ENCODE measurements at places on chromosomes 3 and 15.
A peak's percentile ranks its signal among the peaks of the same experiment; 100 is the strongest.

GRCh38 chr3:42071904-42072812 is 19.0 kb upstream of the TRAK1 start:
- peaks cover 17% of the 10 kb centered on the region for H3K4me1 ChIP-seq
- peak overlapping the region; percentile 43 for H3K27ac ChIP-seq
- H3K27me3 ChIP-seq: no peaks in the 10 kb centered on the region
- peak overlapping the region; percentile 45 for H3K4me3 ChIP-seq
- H3K36me3 ChIP-seq: no peaks in the 10 kb centered on the region
- no peak for DNase-seq

DNA sequence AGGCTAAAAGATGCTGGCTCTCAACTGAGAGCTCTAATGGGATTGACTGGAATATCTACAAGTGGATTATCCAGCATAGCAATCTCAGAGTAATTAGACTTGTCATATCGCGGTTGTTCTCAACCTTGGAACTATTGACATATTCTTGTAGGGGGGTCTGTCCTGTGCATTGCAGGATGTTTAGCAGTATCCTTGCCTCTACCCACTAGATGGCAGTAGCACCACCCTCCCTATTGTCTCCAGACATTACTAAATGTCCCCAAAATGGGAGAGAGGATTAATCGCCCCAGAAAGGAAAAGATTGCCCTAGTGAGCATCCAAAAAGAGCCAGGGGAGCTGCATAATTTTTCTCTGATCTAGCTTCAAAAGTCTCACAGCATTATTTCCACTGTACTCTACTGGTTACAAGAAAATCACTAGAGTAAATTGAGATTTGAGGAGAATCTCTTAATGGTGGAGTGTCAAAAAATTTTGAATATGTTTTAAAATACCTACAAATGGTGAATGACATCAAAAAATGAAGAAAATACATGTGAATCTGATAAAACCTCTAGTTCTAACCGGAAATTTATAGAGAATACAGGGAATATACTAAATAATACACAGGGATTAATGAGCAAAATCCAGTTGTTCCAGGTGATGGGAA is 388.2 kb upstream of the AGTR1 start:
- H3K27ac ChIP-seq: no peak overlapping the region
- H3K4me3 ChIP-seq: no peak overlapping the region
- no peaks in the 10 kb centered on the region for H3K27me3 ChIP-seq
- H3K4me1 ChIP-seq: no peaks in the 10 kb centered on the region

DNA sequence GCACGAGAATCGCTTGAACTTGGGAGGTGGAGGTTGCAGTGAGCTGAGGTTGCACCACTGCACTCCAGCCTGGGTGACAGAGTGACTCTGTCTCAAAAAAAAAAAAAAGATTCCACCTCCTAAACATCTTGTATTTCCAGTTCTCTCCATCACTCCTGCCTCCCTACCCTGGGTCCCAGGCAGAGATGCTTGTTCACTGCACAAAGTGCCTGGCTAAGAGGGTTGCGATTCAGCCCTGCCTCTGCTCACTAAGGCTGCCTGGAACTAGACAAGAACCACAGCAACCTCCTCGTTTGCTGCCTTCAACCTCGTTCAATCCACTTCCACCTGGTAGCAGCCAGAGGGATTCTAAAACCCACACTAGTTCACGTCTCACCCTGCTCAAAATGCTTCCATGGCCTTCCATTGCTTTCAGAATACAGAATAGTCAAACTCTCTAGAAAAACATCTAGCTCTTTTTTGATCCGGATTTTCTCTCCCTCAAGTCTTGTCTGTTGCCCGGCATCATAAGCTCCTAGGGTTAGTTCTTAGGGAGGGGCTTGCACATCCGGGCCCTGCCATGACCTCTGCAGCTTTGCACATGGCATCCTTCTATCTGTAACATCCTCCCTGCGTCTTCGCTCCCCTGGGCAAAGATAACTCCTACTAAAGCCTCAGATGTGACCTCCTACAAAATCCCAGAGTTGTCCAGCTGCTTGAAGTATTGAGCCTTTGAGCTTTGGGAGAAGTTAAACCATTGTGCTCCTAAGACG is 1.0 kb upstream of the MCM2 start:
- no peak overlapping the region for H3K4me3 ChIP-seq
- H3K27me3 ChIP-seq: no peaks in the 10 kb centered on the region
- peaks cover 6% of the 10 kb centered on the region for H3K4me1 ChIP-seq
- no peak overlapping the region for H3K27ac ChIP-seq

DNA sequence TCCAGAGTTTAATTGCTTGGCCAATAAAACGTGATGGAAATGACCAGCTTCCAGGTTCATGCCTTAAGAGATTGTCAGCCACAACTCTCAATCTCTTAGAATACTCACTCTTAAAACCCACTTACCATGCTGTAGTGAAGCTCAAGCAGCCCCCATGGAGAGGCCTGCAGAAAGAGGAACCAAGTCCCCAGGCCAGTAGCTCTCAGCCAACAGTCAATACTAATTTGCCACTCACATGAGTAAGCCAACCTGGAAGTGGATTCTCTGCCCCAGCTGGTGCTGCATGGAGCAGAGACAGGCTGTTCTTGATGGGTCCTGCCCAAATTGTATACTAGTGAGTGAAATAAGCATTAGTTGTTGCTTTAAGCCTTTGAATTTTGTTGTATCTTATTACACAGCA is 155.9 kb downstream of the OXSM start:
- no peaks in the 10 kb centered on the region for H3K4me1 ChIP-seq
- DNase-seq: no peak
- no peaks in the 10 kb centered on the region for H3K27me3 ChIP-seq
- no peaks in the 10 kb centered on the region for H3K36me3 ChIP-seq
- no peak overlapping the region for H3K4me3 ChIP-seq

GRCh38 chr15:80554560-80554959 is 140.6 kb upstream of the ABHD17C start:
- no peaks in the 10 kb centered on the region for H3K27me3 ChIP-seq
- no peak overlapping the region for H3K4me3 ChIP-seq
- no peaks in the 10 kb centered on the region for H3K36me3 ChIP-seq
- no peak overlapping the region for H3K27ac ChIP-seq
- no peak for DNase-seq

DNA sequence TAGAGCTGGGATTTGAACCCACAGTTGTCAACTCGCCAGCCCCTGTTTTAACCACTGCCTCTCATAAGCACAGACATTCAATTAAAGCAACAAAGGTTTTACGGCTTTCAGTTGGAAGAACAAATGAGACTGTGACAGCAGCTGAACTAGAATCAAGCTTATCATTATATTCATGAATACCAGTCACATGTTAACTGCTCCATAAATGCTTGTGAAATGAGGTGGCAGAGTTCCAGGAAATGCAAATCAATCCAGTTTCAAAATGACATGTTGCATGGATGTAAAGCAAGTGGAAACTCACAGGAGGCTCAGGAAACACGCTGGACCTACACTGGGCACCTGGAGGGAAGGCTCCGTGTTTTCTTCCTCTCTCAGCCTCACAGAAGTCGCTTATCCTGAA is 3.9 kb downstream of the GP5 start:
- no peak for DNase-seq
- H3K4me3 ChIP-seq: no peak overlapping the region
- H3K27me3 ChIP-seq: no peaks in the 10 kb centered on the region
- H3K36me3 ChIP-seq: no peaks in the 10 kb centered on the region

- H3K36me3 ChIP-seq: no peaks in the 10 kb centered on the region
- H3K27ac ChIP-seq: no peak overlapping the region
- H3K4me1 ChIP-seq: no peaks in the 10 kb centered on the region
- H3K27me3 ChIP-seq: no peaks in the 10 kb centered on the region
Observed at GRCh38 chr3:50876947-50877346, 202.2 kb downstream of the DOCK3 start.

Measured in liver (tissue), 10 donors.